Hypothalamus (tissue), 51 donors: ENCODE measurements at places on chromosomes 2 and 18.

DNA sequence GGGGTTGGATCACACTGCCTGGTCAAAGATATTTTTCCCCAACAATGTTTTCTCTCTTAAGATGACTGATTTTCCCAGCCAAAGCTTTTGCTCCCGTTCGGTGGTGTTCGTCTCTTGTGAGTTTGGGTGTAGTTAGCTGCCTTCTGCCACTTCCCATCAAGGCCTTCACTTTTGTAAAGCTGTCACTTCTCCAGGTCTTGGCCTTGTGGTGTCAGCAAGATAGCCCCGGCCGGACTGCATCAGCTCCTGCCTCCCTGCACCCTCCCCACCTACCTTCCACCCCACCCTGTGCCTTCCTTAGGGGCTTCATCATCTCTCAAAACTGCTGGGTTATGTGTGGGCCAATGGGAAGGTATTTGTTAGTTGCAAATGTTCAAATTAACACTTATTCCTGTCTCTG, 228.9 kb downstream of the BCL11A start:
- no peak for DNase-seq

GRCh38 chr18:72283148-72283925, 260.8 kb downstream of the CBLN2 start:
- DNase-seq, result no peak

GRCh38 chr2:160471950-160472349, 21.7 kb downstream of the RBMS1 start:
- no peak for DNase-seq

DNA sequence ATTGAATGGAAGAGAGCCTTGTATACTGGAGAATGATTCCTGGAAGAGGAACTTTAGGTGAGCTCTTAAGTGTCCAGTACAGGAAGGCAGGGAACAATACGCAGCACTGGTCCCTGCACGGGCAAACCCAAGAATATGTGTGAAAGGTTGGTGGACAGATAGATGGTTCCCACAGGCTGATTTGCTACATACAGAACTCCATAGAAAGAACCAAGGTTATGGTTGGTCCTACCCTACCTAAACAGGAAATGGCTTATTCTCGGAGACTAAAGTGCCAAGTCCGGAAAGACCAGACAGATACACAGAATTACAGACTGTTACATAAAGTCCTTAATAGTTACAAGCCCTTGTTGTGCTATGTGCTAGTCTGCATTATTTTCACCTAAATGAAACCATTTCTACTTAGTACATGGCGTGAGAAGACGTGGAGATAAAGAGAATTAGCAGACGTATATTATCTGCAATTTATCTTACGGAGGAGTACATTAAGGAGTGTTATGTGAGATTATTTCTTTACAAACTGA, 1.2 kb downstream of the REV1 start:
- no peak for DNase-seq

DNA sequence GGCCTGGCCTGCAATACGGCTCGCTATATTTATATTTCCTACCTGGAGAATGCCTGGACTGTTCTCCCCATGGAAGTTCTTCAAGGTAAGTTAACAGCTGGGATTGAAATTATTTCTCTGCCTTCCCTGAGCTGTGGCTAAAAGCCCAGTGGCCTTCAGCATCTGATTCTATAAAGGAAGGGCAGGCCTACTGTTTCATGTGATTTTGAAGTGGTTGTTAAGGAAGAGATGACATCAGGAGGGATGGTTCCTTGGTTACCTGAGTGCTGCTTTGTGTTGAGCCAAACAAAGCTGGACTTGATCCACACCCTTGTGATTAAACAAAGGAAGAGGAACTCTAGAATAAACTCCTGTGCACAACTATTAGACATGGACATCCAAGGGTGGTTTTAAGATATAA, 61.6 kb downstream of the MFSD6 start:
- DNase-seq, result no peak

GRCh38 chr2:219567131-219567530, 4.2 kb downstream of the OBSL1 start:
- no peak for DNase-seq

DNA sequence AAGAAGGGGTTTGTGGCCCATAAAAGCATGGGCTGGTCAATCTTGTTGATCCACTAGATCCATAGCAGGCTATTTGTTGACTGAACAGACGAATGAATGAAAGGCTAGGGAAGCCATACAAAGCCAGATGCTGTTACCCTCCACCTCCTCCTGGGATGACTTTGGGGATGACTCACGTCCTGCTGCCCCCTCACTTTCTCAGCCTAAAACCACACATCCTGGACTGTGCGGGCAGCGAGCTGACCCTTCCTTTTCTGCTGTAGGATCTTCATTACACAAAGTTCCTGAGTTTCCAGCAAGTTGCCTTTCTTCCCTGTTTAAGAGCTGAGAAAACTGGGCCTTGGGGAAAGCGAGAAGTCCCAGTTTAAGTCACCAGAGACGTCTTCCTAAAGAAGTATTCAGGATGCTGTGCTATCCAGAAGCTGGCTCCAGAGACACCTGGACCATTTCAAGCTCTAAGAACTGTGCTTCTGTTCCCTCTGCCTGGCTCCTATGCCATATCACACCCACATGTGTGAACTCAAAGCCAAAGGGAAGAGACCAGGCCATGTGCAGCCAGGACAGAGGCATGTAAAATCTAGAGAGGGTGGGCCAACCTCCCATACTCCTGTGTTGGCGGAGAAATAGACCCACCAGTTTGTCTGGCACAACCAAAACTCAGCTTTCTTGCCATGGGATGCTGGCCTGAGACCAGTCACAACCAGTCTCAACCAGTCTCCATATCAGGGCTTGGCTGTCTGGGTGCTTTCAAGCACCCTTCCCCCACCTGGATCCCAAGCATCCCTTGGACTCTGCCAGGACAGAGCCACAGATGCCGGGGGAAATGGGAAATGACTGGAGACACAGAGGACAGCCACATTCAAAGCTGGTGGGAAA, 4.7 kb upstream of the SLC20A1 start:
- no peak for DNase-seq

DNA sequence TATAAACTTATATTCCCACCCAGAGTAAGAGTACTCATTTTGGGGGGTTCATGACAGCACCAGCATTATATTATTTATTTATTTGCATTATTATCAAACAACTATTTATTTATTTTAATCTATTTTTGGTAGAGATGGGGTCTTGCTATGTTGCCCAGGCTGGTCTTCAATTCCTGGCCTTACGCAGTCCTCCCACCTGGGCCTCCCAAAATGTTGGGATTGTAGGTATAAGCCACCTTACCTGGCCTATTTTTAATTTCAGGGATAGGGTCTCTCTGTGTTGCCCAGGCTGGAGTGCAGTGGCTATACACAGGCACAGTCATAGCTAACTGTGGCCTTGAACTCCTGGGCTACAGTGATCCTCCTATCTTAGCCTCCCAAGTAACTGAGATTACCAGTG, 30.7 kb downstream of the GEMIN6 start:
- DNase-seq, result no peak

- no peak for DNase-seq
Observed at GRCh38 chr2:42459296-42459695, 34.5 kb downstream of the KCNG3 start.

DNA sequence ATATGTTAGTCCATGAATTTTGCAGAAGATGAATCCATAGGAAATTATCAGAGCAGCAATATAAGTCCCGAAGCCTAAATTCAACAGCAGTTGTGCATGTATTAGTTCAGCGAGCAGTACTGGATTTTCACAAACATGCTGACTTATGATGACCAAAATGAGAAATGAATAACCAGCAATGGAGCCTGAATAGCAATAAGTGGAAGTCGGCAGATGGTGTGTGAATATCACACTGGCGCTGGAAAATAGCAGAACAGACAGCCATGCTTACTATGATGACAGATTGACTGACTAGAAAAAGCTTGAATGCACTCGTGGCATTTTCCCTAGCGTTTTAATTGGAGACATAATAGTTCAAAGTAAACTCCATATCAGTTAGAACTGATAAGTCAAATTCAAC, 1114.5 kb downstream of the DSC3 start:
- no peak for DNase-seq

DNA sequence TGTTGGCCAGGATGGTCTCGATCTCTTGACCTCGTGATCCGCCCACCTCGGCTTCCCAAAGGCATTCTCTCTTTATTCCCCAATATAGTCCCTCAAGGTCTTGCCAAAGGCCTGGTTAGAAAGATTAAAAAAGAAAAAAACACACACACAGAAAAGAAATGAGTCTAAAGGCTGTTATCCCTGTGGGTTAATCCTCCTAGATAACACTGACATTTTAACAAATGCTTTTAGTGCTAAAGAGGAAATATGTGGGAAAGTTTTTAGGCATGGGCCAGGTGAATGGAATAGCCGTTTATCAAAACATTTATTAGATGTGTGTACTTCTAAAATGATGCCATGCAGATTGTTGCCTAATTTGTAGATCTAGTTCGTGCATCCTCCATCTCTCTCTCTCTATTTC, 261.6 kb upstream of the FN1 start:
- DNase-seq, result no peak

DNA sequence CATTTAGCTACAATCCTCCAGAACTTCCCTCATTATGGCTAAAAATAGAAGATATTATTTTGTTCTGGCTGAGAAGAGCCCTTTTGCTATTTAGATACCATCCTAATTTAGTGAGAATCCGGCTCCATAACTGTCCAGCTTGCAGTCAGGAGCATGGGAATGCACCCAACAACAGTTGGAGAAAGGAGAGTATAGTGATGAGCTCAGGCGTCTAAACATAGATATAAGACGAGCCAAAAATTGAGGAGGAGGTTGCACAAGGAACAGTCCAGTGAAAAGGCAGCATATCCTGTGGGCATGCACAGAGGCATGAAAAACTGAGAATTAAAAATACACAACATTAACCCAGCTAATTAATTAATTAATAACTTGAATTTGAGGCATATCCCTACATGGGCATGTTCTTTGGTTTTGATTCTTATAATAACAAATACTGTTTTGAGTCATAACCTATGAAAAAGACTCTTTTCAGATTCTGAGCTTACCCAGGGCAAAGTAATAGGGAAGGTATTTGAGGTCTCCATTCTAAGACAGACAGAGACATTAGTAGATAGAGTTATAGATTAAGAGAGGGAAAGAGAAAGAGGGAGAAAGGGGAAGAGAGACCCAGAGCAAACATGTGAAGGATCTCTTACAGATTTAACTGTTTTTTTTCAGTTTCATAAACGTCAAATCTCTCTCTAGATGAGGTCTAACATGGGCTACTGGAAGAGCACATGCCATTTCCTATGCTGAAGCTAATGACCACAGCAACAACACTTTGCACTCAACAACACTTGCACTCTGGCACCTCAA, 311.2 kb downstream of the OSR1 start:
- DNase-seq, result no peak

- no peak for DNase-seq
Observed at GRCh38 chr2:10348891-10349290, 46.2 kb downstream of the HPCAL1 start.

- DNase-seq, result no peak
Observed at GRCh38 chr2:227627769-227628168, 10.5 kb downstream of the SCYGR4 start.

DNA sequence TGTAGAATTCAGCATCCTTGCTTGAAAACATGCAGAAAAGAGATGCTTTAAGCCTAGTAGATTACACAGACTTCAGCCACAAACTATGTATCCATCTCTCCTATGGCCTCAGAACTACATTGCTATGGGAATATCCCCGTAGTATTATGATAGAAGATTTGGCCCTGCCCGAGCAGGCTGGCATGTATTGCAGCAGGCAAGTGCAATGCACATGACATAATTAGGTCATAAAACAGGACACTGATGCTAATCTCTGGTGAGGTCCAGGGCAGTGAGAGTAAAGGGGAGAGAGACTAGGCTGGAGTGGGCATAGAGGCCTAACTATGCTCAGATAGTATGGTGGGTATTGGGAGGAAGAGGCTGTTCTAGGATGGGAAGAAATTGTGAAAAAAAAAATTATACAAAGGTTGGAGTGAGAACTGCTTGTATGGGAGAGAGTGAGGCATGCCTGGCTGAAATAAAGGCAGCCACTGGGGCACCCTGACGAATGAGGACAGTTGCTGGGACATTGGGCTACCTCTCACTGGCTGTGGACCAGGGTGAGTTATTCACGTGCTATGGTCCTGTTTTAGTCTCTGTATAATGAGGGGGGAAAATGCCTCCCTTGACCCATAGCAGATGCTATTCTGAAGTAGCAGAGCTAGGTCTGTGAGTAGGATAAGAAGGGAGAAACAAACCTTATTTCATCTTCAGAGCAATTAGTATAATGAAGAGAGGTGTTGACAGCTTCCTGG, 1.6 kb upstream of the PLA2R1 start:
- DNase-seq, result no peak

DNA sequence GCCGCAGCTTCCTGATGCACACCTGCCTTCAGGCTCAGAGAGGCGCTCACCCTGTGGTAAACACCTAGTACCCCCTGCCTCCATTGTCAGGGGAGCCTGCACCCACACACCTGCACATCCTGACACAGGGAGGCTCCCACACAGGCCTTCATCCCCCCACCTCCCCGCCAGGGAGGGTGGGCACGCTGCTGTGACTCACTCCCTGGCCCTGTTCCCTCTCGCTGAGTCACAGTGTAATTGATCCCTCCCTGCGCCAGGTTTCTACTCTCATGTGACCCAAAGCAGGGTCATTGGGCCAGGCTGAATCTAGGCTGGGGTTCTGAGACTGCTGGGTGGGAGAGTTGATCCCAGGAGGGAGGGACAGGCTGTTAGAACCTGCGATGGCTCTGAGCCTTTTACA, 8.5 kb upstream of the CELF4 start:
- no peak for DNase-seq

DNA sequence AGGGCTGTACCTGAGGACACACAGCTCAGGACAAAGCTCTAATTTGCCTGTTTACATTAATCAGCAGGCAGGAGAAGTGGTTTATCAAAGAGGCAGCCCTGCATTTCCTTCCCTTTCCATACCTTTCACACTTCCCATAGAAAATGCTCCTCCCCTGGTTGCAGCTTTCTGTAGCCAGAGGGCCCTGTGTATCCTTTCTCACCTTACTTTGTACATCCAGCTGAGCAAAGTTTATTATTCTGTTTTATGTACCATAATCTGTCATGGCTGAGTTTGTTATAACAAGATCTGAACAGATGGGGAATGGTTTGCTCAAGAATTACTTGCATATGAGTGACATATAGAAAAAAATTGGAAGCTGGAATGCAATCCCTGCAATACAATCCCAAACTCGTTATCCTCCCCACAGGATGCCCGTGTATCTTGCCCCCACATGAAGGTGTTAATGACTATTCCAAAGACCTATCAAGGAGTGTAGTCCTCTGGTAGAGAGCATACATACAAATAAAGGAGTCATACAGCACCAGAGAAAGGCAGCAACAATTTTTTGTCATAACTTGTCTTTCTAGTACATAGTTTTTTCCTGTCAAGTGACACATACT, 1025.8 kb upstream of the KLHL29 start:
- no peak for DNase-seq
